NCI-H1092 treated with DMSO at 0.1 percent for 48 hours (cell line): ENCODE measurements at places on chromosomes 6 and 20.

GRCh38 chr6:112480553-112480952, 133.4 kb downstream of the RFPL4B start:
- DNase-seq, result no peak

- no peak for DNase-seq
These were observed 492.9 kb upstream of the JAG1 start for GRCh38 chr20:11166712-11167111.

DNA sequence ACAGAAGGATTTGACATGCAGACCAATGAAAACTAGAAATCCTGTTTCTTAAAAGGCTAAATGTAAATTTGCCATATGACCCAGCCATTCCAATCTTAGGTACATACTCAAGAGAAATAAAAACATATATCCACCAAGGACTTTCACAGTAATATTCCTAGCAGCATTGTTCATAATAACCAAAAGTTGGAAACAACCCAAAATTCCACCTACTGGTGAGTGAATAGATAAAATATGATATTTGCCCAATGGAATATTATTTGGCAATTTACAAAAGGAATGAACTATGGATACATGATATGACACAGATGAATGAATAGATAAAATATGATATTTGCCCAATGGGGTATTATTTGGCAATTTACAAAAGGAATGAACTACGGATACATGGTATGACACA, 22.7 kb downstream of the MTCL3 start:
- DNase-seq, result no peak

DNA sequence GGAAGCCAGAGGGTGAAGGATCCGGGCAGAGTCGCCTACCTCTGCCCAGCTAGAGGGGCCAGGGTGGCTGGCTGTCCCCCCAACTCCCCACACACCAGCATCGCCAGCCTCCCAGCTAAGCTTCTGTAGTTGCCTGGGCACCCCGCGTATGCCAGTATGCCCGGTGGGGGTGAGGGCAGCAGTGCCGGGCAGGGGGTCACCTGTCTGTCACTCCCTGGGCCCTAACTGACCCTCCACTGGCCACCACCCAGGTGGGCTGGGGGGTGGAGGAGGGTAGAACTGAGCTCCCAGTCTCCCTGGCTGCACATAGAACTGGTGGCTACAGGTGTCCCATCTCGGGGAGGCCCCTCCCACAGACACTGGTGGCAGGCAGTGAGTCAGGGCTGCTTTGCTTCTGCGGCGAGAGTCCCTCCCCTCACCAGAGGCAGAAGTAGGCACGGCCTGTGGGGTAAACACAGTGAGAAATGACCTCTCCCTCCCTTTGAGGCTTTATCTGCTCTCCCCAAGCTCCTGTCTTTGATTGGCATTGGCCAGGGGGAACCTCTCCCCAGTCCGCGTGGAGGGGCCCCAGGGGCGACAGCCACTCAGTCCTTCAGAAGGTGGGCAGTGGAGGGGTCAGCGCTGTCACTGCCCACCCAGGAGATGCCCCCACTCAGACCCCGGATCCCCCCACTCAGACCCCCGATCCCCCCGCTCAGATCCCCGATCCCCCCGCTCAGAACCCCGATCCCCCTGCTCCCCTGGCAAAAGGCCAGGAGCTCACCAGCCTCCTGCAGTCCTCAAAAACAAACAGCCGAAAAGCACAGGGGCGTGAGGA, 2.5 kb downstream of the NTSR1 start:
- DNase-seq, result no peak

DNA sequence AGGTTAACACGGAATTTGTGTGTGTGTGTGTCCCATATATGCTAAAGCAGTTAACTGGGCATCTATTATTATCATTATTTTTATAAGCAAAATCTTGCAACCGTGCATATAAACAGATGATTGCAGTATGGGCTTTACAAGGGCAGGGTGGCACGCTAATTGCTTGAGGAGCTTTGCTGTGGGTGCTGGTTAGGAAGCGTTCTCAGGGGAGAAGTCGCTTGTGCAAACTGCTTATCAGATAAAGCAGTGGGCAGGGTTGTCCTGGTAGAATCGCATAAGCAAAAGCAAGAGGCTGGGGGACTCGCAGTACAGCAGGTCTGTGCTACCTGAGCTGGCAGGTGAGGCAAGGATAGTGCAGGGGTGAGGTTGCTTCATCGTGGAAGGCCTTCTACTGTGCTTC, 9.7 kb upstream of the CCN6 start:
- no peak for DNase-seq

GRCh38 chr20:58523072-58523970, 8.1 kb upstream of the APCDD1L start:
- no peak for DNase-seq

GRCh38 chr6:44122801-44123200, 4.5 kb downstream of the MRPL14 start:
- DNase-seq, result no peak

- no peak for DNase-seq
These were observed 719.5 kb upstream of the GJE1 start for GRCh38 chr6:141413196-141413595.

GRCh38 chr20:50558483-50558925, 48.3 kb downstream of the PTPN1 start:
- DNase-seq, result no peak

GRCh38 chr6:161011492-161012480, 20.2 kb downstream of the MAP3K4 start:
- DNase-seq, result no peak
